ENCODE measurements at places on chromosomes 6 and 20. TPM values are rescaled to one million over a fixed set of nuclear protein-coding genes. Genes with fewer than 3 reads are reported as not detected.

Gene CAGE1
- total RNA-seq, result not detected

- no peaks in the 10 kb centered on the region for H3K27me3 ChIP-seq
- no peaks in the 10 kb centered on the region for H3K36me3 ChIP-seq
- no peak overlapping the region for H3K27ac ChIP-seq
- DNase-seq, result no peak
Measured at GRCh38 chr6:51382847-51383246, 564.2 kb downstream of the TFAP2B start.

Gene ISM1
- 0.61 TPM for total RNA-seq

Gene FOXF2
- 0.95 TPM for total RNA-seq

- no peak overlapping the region for H3K27ac ChIP-seq
- H3K27me3 ChIP-seq, result no peaks in the 10 kb centered on the region
- no peaks in the 10 kb centered on the region for H3K4me1 ChIP-seq
- H3K36me3 ChIP-seq, result no peaks in the 10 kb centered on the region
- H3K4me3 ChIP-seq, result no peak overlapping the region
- no peak for DNase-seq
Measured at GRCh38 chr20:6657111-6657510, 110.4 kb upstream of the BMP2 start.

DNA sequence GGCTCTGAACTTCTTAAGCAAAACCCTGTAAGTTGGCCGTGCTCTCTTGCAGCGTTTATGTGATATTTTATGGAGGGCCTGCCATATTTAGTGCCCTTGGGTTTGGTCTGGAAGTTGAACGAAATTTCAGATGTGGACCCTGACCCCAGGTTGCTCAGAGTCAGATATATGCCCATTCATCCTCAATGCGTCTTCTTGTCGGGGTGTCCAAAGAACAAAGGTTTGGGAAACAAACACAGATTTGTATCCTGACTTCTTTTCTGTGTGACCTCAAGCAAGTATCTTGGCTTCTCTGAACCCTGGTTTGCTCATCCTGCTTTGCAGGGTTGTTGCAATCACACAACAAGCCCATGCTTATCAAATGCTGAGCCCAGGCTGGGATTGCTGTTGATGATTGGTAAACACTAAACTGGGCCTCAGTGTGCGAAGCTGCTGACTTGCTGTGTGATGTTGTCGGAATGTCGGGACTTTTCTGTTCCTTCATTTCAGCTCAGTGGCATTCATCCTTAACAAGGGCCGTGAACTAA is 103.5 kb upstream of the PTPN1 start:
- H3K27ac ChIP-seq, result peak overlapping the region; percentile 93
- H3K4me1 ChIP-seq, result peaks cover 63% of the 10 kb centered on the region

Gene OSER1
- 114 TPM for total RNA-seq

Gene ZSCAN31
- 2.4 TPM for total RNA-seq

DNA sequence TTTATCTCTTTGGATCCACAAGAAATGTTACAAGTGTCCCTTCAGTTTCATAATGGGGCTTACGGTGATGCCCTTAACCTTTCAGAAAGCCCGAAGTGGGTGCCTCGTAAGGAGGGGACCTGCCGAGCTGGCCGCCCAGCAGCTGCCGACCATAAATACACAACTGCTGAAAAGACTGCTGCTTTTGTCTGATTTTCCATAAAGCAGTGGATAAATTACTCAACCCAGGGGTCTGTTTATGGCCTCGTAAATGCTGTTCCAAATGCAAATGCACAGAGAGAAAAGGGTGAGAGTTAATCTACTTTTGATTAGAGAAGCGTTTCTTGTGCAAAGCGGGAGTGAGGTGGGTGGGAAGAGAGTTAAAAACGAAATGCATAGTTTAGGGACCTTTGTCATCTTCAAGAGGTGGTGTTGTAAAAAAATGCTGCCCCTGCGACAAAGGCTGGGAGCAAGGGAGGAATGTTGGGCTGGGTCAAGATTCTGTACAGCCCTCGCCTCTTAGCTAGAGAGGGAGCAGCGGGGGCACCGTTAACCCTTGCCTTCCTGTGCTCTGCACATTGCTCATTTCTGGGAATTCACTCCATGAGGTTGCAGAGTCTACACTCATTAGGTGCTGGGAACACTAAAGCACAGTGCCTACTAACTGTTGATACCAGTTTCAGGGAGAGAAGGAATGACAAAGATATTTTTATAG is 112.0 kb upstream of the MTHFD1L start:
- H3K27ac ChIP-seq, result no peak overlapping the region
- DNase-seq, result no peak
- H3K36me3 ChIP-seq, result no peaks in the 10 kb centered on the region
- H3K27me3 ChIP-seq, result no peaks in the 10 kb centered on the region

- no peaks in the 10 kb centered on the region for H3K27me3 ChIP-seq
- H3K4me1 ChIP-seq, result peaks cover 55% of the 10 kb centered on the region
- no peak overlapping the region for H3K4me3 ChIP-seq
- peak overlapping the region; percentile 85 for H3K27ac ChIP-seq
- H3K36me3 ChIP-seq, result no peaks in the 10 kb centered on the region
- no peak for DNase-seq
Measured at GRCh38 chr20:22374066-22374465, 210.3 kb downstream of the FOXA2 start.

DNA sequence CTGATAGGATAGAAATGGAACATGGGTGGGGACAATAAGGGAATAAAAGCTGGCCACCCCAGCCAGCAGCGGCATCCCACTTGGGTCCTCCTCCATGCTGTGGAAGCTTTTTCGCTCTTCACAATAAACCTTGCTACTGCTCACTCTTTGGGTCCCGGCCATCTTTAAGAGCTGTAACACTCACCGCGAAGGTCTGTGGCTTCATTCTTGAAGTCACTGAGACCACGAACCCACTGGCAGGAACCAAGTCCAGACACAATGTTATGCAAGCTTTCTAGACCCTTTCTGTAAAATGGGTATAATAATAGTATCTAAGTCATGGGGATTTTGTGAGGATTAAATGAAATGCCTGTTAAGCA is 48.9 kb upstream of the EZR start:
- no peaks in the 10 kb centered on the region for H3K36me3 ChIP-seq
- H3K4me1 ChIP-seq, result peaks cover 6% of the 10 kb centered on the region
- no peak for DNase-seq
- no peak overlapping the region for H3K4me3 ChIP-seq
- no peaks in the 10 kb centered on the region for H3K27me3 ChIP-seq

Gene MTFR2
- not detected for total RNA-seq

- H3K27me3 ChIP-seq, result no peaks in the 10 kb centered on the region
- H3K4me3 ChIP-seq, result no peak overlapping the region
- H3K27ac ChIP-seq, result no peak overlapping the region
- no peaks in the 10 kb centered on the region for H3K4me1 ChIP-seq
Measured at GRCh38 chr6:113719545-113719944, 137.6 kb upstream of the MARCKS start.

DNA sequence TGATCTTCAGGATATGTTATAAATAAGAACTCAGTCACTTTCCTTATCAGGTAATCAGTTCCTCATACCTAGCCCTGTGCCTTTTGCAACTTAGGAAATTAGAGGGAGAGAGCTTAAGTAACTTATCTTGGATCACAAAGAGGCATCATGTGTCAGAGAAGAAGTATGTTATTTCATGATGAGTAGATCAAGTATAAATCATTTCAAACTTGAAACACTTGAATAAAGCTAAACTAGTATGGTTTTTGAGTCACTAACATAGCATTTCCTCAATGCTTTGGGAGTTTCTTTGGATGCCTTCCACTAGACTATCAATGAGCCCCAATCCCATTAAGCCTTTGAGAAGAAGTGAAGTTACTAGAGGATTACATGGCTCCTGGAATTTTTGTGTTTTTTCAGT is 102.6 kb upstream of the TNFAIP3 start:
- DNase-seq, result no peak
- H3K27ac ChIP-seq, result no peak overlapping the region
- H3K4me1 ChIP-seq, result no peaks in the 10 kb centered on the region
- no peaks in the 10 kb centered on the region for H3K36me3 ChIP-seq
- no peak overlapping the region for H3K4me3 ChIP-seq

DNA sequence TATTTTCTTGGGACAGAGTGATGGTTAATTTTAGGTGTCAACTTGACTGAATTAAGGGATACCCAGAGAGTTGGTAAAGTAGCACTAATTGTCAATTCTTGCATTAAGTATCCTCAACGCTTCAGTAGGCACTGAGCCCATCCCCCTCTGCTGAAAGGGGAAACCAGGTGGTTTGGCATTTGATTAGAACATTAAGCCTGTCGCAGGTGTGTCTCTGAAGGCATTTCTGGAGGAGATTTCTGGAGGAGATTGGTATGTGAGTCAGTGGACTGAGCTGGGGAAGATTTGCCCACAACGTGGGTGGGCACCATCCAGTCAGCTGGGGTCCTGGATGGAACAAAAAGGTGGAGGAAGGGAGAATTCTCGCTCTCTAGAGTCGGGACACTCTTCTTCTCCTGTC is 119.8 kb downstream of the RFX6 start:
- DNase-seq, result no peak
- H3K27me3 ChIP-seq, result no peaks in the 10 kb centered on the region
- no peaks in the 10 kb centered on the region for H3K36me3 ChIP-seq
- no peak overlapping the region for H3K4me3 ChIP-seq
- peaks cover 12% of the 10 kb centered on the region for H3K4me1 ChIP-seq
- H3K27ac ChIP-seq, result no peak overlapping the region

- peak overlapping the region; percentile 83 for H3K27ac ChIP-seq
- H3K36me3 ChIP-seq, result no peaks in the 10 kb centered on the region
- H3K27me3 ChIP-seq, result no peaks in the 10 kb centered on the region
- no peak for DNase-seq
- peaks cover 10% of the 10 kb centered on the region for H3K4me1 ChIP-seq
- no peak overlapping the region for H3K4me3 ChIP-seq
Measured at GRCh38 chr6:124008988-124009765, 205.5 kb downstream of the NKAIN2 start.

DNA sequence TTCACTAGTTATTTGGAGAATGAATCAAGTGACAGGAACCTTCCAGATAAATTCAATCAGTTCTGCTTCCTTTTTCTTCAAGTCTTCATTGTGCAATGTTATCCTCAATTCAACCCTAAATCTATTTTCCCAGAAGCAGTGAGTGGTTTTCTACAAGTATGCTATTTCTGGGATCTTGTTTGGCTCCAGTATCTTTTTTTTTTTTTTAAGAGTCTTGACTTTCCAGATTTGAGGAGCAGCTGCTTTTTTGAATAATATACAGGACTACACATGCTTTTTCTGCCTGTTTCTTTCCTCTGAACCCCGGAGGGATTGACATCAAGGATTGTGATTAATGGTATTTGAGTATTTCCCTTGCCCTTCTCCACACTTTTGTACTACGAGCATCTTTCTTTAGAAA is 339.2 kb upstream of the JAG1 start:
- no peaks in the 10 kb centered on the region for H3K27me3 ChIP-seq
- no peak for DNase-seq
- H3K4me3 ChIP-seq, result no peak overlapping the region
- no peaks in the 10 kb centered on the region for H3K4me1 ChIP-seq

- H3K27me3 ChIP-seq, result no peaks in the 10 kb centered on the region
- H3K27ac ChIP-seq, result no peak overlapping the region
- H3K4me3 ChIP-seq, result no peak overlapping the region
Measured at GRCh38 chr6:43367245-43367984, 2.0 kb downstream of the ZNF318 start.

DNA sequence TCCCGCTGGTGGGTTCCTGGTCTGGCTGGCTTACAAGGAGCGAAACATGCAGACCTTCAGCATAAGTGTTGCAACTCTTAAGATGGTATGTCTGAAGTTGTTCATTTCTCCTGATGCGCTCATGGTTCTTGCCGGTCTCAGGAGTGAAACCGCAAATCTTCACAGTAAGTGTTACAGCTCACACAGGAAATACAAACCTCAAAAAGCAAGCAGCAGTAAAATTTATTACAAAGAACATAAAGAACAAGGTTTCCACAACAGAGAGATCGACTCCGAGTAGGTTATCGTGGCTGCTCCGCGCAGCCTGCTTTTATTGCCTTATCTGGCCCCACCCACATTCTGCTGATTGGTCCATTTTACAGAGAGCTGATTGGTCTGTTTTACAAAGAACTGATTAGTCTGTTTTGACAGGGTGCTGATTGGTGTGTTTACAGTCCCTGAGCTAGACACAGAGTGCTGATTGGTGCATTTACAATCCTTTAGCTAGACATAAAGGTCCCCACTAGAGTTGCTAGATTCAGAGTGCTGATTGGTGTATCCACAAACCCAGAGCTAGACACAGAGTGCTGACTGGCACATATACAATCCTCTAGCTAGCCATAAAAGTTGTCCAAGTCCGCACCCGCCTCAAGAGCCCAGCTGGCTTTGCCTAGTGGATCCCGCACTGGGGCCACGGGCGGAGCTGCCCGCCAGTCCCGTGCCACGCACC is 39.2 kb downstream of the TRIM27 start:
- DNase-seq, result no peak
- peaks cover 15% of the 10 kb centered on the region for H3K27me3 ChIP-seq
- H3K27ac ChIP-seq, result no peak overlapping the region
- no peaks in the 10 kb centered on the region for H3K36me3 ChIP-seq

- no peak overlapping the region for H3K27ac ChIP-seq
- no peaks in the 10 kb centered on the region for H3K4me1 ChIP-seq
- no peaks in the 10 kb centered on the region for H3K36me3 ChIP-seq
- H3K4me3 ChIP-seq, result no peak overlapping the region
- no peaks in the 10 kb centered on the region for H3K27me3 ChIP-seq
Measured at GRCh38 chr6:115675443-115675842, 385.2 kb downstream of the FRK start.

GRCh38 chr6:3273707-3274521 is 15.2 kb downstream of the PSMG4 start:
- no peak overlapping the region for H3K4me3 ChIP-seq
- no peaks in the 10 kb centered on the region for H3K4me1 ChIP-seq
- H3K27ac ChIP-seq, result no peak overlapping the region

Gene POU5F1
- total RNA-seq, result not detected

Gene RGS17
- total RNA-seq, result 0.11 TPM

DNA sequence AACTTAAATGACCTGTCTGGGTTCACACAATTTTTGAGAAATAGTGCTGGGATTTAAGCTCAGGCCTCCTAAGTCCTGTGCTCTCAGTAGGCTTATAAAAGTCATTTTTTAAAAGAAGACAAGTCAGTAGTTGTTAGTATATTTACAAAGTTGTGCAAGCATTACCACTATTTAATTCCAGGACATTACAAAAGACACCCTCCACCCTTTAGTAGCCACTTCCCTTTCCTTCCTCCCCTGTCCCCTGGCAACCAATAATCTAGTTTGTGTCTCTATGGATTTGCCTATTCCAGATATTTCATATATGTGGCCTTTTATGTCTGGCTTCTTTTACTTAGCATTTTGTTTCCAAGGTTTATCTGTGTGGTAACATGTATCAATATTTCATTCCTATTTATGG is 37.6 kb downstream of the HMGN3 start:
- no peak for DNase-seq
- no peaks in the 10 kb centered on the region for H3K4me1 ChIP-seq
- H3K27me3 ChIP-seq, result no peaks in the 10 kb centered on the region

- peaks cover 9% of the 10 kb centered on the region for H3K4me1 ChIP-seq
- H3K4me3 ChIP-seq, result no peak overlapping the region
- no peaks in the 10 kb centered on the region for H3K27me3 ChIP-seq
- no peaks in the 10 kb centered on the region for H3K36me3 ChIP-seq
Measured at GRCh38 chr20:53656293-53657202, 62.9 kb upstream of the ZNF217 start.

DNA sequence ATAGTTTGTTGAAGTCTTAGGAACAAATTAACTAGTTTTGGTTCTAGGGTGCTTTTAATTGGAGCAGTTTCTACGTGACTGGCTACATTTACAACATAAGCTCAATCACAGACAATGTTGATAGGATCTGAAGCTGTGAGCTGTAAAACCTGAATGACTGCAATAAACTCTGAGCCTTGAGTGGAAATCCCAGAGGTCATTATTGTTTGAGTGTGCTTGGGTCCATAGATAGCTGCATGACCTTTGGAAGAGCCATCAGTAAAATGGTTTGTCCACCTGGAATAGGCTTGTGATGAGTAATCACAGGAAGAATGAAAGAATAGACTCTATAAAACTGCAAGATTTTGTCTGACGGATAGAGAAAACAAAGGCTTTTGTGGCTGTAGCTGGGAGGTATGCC is 26.7 kb downstream of the HLA-DRB1 start:
- no peaks in the 10 kb centered on the region for H3K4me1 ChIP-seq
- no peak overlapping the region for H3K4me3 ChIP-seq
- no peaks in the 10 kb centered on the region for H3K27me3 ChIP-seq
